ENCODE measurements at places on chromosomes 1 and 21. TPM values are rescaled to one million over a fixed set of nuclear protein-coding genes. Genes with fewer than 3 reads are reported as not detected.

SETDB1 gene
- polyA plus RNA-seq = 27.0 TPM

DNA sequence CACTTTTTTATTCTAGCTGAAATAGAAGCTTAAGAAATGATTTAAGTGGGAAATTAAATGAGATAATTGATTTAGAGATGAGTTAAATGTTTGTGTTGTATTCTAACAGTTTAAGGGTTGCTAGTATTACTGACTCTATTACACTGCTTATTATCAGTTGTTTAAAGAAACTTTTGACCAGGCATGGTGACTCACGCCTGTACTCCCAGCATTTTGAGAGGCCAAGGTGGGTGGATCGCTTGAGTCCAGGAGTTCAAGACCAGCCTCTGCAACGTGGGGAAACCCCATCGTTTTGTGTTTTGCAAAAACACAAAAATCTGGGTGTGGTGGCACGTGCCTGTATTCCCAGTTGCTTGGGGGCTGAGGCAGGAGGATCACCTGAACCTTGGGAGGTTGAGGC is 14.2 kb downstream of the CLIC4 start:
- H3K36me3 ChIP-seq = no peaks in the 10 kb centered on the region
- peaks cover 15% of the 10 kb centered on the region for H3K4me1 ChIP-seq
- H3K4me3 ChIP-seq = no peak overlapping the region
- no peak for DNase-seq
- no peaks in the 10 kb centered on the region for H3K27me3 ChIP-seq
- no peak overlapping the region for H3K27ac ChIP-seq

GRCh38 chr21:35481005-35481404 is 431.9 kb upstream of the RUNX1 start:
- H3K36me3 ChIP-seq = no peaks in the 10 kb centered on the region
- no peak overlapping the region for H3K4me3 ChIP-seq
- H3K27me3 ChIP-seq = peaks cover 5% of the 10 kb centered on the region
- H3K27ac ChIP-seq = no peak overlapping the region
- H3K4me1 ChIP-seq = no peaks in the 10 kb centered on the region

- no peak overlapping the region for H3K27ac ChIP-seq
- H3K36me3 ChIP-seq = no peaks in the 10 kb centered on the region
- no peaks in the 10 kb centered on the region for H3K27me3 ChIP-seq
- no peaks in the 10 kb centered on the region for H3K4me1 ChIP-seq
- no peak for DNase-seq
Measured at GRCh38 chr1:168861421-168862004, 132.5 kb upstream of the DPT start.

DNA sequence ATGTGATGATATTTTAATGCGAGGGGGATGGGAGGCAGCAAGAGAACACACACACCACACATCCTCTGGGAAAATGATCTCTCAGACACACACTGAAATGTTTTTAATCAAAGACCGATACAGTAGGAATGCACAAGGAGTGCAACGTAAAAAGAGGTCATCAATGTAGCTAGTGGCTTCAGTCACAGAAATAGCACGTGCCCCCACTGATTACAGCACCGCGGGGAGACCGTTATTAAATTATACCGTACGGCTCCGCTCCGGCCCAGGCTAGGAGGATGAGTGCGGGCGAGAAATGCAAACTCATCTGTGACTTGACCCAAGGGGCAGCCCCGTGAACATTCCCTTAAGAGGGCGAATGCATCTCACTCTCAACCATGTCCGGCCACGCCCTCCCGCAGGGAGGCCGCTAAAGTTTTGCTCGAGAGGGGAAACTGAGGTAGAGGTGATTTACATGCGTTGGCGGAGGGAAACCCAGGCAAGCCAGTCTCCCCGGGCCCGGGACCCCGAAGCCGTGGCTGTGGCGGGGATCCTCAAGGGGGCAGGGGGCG is 552 bp downstream of the UBR4 start:
- DNase-seq = no peak
- H3K36me3 ChIP-seq = no peaks in the 10 kb centered on the region
- peaks cover 27% of the 10 kb centered on the region for H3K4me1 ChIP-seq
- peak overlapping the region; percentile 97 for H3K27ac ChIP-seq
- H3K27me3 ChIP-seq = no peaks in the 10 kb centered on the region

- no peak overlapping the region for H3K27ac ChIP-seq
- H3K4me3 ChIP-seq = no peak overlapping the region
- no peaks in the 10 kb centered on the region for H3K27me3 ChIP-seq
Measured at GRCh38 chr21:26437326-26438009, 135.6 kb downstream of the CYYR1 start.

- H3K4me1 ChIP-seq = peaks cover 47% of the 10 kb centered on the region
- H3K27me3 ChIP-seq = no peaks in the 10 kb centered on the region
- peak overlapping the region; percentile 3 for H3K27ac ChIP-seq
- H3K4me3 ChIP-seq = no peak overlapping the region
- DNase-seq = peak; percentile 90
- no peaks in the 10 kb centered on the region for H3K36me3 ChIP-seq
Measured at GRCh38 chr1:107691540-107691939, 273.4 kb downstream of the VAV3 start.

PTPRC gene
- not detected for polyA plus RNA-seq

GRCh38 chr1:4598561-4598960 is 55.8 kb upstream of the AJAP1 start:
- H3K27ac ChIP-seq = no peak overlapping the region
- no peaks in the 10 kb centered on the region for H3K36me3 ChIP-seq
- peaks cover 4% of the 10 kb centered on the region for H3K27me3 ChIP-seq

- H3K4me3 ChIP-seq = peak overlapping the region; percentile 40
- H3K27ac ChIP-seq = no peak overlapping the region
- peaks cover 32% of the 10 kb centered on the region for H3K4me1 ChIP-seq
- peaks cover 4% of the 10 kb centered on the region for H3K27me3 ChIP-seq
- no peak for DNase-seq
- H3K36me3 ChIP-seq = no peaks in the 10 kb centered on the region
Measured at GRCh38 chr1:2205191-2205952, 10.8 kb upstream of the FAAP20 start.

- peaks cover 71% of the 10 kb centered on the region for H3K4me1 ChIP-seq
- H3K27ac ChIP-seq = peak overlapping the region; percentile 66
- no peak for DNase-seq
- H3K36me3 ChIP-seq = peaks cover 5% of the 10 kb centered on the region
- H3K4me3 ChIP-seq = no peak overlapping the region
Measured at GRCh38 chr1:201750120-201750519, 78.8 kb upstream of the IPO9 start.

ASCL5 gene
- polyA plus RNA-seq = not detected

RPTN gene
- 0.64 TPM for polyA plus RNA-seq

GRCh38 chr1:93585059-93585966 is 96.3 kb downstream of the BCAR3 start:
- no peaks in the 10 kb centered on the region for H3K27me3 ChIP-seq
- H3K4me3 ChIP-seq = no peak overlapping the region

TOR1AIP1 gene
- polyA plus RNA-seq = 50.0 TPM

DNA sequence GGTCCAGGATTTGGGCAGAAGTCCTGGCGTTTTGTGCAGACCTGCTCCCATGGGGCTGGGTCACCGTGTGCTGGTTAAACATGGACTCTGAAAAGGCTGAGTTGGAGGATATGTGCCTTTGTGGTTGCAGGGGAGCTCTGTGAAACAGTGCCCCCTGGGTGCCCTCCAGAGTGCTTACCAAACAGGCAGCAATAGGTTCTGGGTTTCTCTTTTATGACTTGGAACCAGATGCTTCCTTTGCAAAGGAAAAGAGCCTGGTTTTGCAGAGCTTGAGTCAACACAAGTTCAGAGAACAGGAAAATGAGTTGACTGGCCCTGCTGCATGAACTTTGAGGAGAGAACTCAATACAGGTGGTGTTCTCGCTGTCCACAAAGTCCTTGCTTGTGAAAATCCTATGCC is 288.9 kb downstream of the TM2D1 start:
- H3K27me3 ChIP-seq = no peaks in the 10 kb centered on the region
- no peaks in the 10 kb centered on the region for H3K36me3 ChIP-seq
- no peak overlapping the region for H3K27ac ChIP-seq
